Osteoblast (primary cell): ENCODE measurements at places on chromosomes 3 and 15. TPM values are rescaled to one million over a fixed set of nuclear protein-coding genes. Genes with fewer than 3 reads are reported as not detected.

HES1 gene
- 4.4 and 4.7 TPM in 2 replicates for total RNA-seq

TMEM207 gene
- total RNA-seq, result not detected in 2 replicates

- no peaks in the 10 kb centered on the region for H3K27me3 ChIP-seq
- no peaks in the 10 kb centered on the region for H3K36me3 ChIP-seq
- no peak for DNase-seq
- no peaks in the 10 kb centered on the region for H3K4me1 ChIP-seq
These were observed 43.7 kb downstream of the STAG1 start for GRCh38 chr3:136708333-136708985.

DNA sequence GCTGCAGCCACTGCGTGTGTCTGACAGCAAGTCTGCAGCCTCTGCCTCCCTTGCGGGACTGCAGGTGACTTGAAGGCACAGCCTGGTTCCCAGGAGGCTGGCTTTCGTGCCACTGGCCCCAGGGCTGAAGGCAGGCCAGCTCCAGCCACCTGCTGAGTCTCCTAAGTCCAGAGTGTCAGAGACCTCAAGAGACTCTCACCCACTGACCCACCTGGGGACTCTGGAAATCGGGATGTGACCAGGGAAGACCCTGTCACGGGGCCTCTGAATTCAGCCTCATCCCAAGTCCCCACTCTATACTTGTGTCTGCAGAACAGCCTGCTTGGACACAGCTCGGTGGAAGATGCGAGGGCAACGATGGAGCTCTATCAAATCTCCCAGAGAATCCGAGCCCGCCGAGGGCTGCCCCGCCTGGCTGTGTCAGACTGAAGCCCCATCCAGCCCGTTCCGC is 16.3 kb downstream of the ISG20 start:
- H3K27ac ChIP-seq, result no peak overlapping the region
- H3K4me1 ChIP-seq, result peaks cover 12% of the 10 kb centered on the region
- H3K4me3 ChIP-seq, result no peak overlapping the region
- no peaks in the 10 kb centered on the region for H3K27me3 ChIP-seq

DNA sequence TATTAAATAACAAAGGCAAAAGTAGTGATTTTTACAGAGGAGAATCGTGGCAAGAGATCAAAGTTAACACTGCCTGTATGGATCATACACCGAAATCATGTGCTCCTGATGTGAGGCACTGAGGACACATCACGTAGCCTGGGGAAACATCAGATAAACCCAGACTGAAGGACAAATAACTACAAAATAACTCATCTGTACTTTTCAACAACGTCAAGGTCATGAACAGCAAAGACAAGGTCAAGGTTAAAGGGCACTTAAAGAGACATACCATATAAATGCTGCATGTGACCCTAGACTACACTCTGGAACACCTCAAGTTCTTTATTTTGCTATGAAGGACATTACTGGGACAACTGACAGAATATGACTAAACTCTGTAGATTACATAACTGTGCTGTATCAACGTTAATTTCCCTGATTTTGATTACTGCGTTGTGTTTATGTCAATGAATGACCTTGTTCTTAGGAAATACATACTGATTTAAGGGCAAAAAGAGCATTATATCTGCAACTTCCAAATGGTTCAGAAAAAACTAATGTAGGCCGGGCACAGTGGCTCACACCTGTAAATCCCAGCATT is 48.1 kb downstream of the CHSY1 start:
- H3K36me3 ChIP-seq, result no peaks in the 10 kb centered on the region
- no peak overlapping the region for H3K4me3 ChIP-seq
- H3K27me3 ChIP-seq, result no peaks in the 10 kb centered on the region
- peak overlapping the region; percentile 19 for H3K27ac ChIP-seq

CD80 gene
- total RNA-seq, result 2.5 and 3.2 TPM in 2 replicates

C3orf62 gene
- total RNA-seq, result 1.8 and 3.6 TPM in 2 replicates

CTXN2 gene
- total RNA-seq, result not detected in 2 replicates

DNA sequence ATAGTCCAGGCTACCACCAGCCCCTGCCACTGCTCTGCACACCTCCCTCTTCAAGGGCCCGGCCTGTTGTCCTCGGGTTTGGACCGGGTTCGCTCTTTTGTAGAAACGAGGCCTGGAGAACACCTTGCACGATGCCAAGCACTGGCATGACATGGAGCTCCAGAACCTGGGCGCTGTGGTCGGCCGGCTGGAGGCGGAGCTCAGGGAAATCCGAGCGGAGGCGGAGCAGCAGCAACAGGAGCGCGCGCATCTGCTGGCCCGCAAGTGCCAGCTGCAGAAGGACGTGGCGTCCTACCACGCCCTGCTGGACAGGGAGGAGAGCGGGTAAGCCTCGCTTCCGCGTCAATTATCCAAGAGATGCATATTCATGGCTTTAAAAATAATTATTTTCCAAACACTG is 72.4 kb downstream of the BFSP2 start:
- peaks cover 18% of the 10 kb centered on the region for H3K4me1 ChIP-seq
- no peaks in the 10 kb centered on the region for H3K36me3 ChIP-seq
- H3K4me3 ChIP-seq, result no peak overlapping the region
- no peak for DNase-seq
- H3K27ac ChIP-seq, result no peak overlapping the region

- H3K4me3 ChIP-seq, result no peak overlapping the region
- peaks cover 7% of the 10 kb centered on the region for H3K27me3 ChIP-seq
- DNase-seq, result no peak
These were observed 464.9 kb downstream of the MFSD1 start for GRCh38 chr3:159266779-159267178.

C3orf18 gene
- total RNA-seq, result 17.7 and 18.8 TPM in 2 replicates

- H3K4me1 ChIP-seq, result peaks cover 16% of the 10 kb centered on the region
- no peak for DNase-seq
- H3K36me3 ChIP-seq, result peaks cover 20% of the 10 kb centered on the region
- H3K27me3 ChIP-seq, result no peaks in the 10 kb centered on the region
- H3K4me3 ChIP-seq, result no peak overlapping the region
These were observed 2.0 kb downstream of the NDUFB5 start for GRCh38 chr3:179606534-179607085.

DNA sequence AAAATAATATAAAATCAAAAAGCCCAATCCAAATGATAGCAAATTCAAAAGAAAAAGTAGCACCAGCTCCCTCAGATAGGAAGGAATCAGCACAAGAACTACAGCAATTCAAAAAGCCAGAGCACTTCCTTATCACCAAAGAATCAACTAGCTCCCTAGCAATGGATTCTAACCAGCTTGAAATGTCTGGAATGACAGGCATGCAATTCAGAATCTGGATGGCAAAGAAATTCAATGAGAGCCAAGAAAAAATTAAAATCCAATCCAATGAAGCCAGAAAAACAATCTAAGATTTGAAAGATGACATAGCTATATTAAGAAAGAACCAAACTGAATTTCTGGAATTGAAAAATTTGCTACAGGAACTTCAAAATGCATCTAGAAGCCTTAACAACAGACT is 1334.4 kb upstream of the ALCAM start:
- H3K27me3 ChIP-seq, result no peaks in the 10 kb centered on the region
- no peaks in the 10 kb centered on the region for H3K4me1 ChIP-seq
- H3K4me3 ChIP-seq, result no peak overlapping the region
- no peaks in the 10 kb centered on the region for H3K36me3 ChIP-seq
- no peak for DNase-seq

TRAT1 gene
- total RNA-seq, result not detected in 2 replicates

- no peaks in the 10 kb centered on the region for H3K27me3 ChIP-seq
- DNase-seq, result no peak
- no peak overlapping the region for H3K27ac ChIP-seq
- H3K4me1 ChIP-seq, result no peaks in the 10 kb centered on the region
- H3K36me3 ChIP-seq, result no peaks in the 10 kb centered on the region
These were observed 131.3 kb downstream of the PLD1 start for GRCh38 chr3:171678971-171679492.

SERINC4 gene
- not detected in 2 replicates for total RNA-seq

CFAP20DC gene
- total RNA-seq, result 2.2 and 4.7 TPM in 2 replicates

DNA sequence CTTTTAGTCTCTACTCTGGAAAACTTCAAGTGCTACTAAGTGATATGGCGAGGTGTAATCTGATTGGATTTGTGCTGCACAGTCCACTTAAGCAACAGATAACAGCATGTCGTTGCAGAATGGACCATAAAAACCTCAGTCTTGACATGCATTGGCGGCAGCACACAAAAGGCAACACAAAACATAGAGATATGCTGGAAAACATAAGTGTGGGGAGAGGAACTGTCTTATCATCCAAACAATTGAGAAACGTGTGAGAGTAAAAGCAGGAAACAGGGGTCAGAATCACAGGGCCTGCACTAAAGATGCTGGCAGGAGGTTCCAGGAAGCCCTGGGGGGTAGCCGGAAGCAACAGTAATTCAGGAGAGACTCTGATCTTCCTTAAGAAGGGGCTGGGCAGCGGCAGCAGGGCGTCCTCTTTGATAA is 82.1 kb downstream of the CGNL1 start:
- H3K4me3 ChIP-seq, result no peak overlapping the region
- no peaks in the 10 kb centered on the region for H3K36me3 ChIP-seq
- no peak for DNase-seq
- H3K27ac ChIP-seq, result no peak overlapping the region

GRCh38 chr3:97928986-97929385 is 43.2 kb downstream of the RIOX2 start:
- H3K36me3 ChIP-seq, result no peaks in the 10 kb centered on the region
- H3K27me3 ChIP-seq, result no peaks in the 10 kb centered on the region
- no peak for DNase-seq

DNA sequence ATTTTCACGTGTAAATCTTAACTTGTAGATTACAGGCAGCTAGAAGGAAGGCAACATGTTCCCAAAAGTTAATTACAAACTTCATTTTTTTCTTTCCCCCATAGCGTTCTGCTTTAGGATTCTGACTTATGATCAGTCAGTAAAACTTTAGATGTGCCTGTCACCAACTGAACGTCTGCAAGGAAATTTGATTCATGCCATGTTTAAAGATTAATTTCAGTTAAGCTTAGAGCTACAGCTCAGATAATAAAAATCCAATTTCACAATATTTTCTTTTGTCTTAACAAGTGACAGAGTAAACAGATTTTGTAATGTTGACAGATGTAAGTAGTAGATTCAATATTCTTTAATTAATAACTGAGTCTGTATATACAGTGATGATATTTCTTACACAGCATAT is 253.1 kb downstream of the NFKBIZ start:
- no peak overlapping the region for H3K4me3 ChIP-seq
- no peaks in the 10 kb centered on the region for H3K27me3 ChIP-seq
- no peaks in the 10 kb centered on the region for H3K4me1 ChIP-seq
- H3K27ac ChIP-seq, result no peak overlapping the region

GRCh38 chr15:91304786-91305185 is 204.7 kb downstream of the SV2B start:
- H3K36me3 ChIP-seq, result no peaks in the 10 kb centered on the region
- H3K4me3 ChIP-seq, result no peak overlapping the region
- H3K4me1 ChIP-seq, result no peaks in the 10 kb centered on the region
- no peak overlapping the region for H3K27ac ChIP-seq
- DNase-seq, result no peak

TRPM7 gene
- total RNA-seq, result 116 and 124 TPM in 2 replicates
